ENCODE measurements at places on chromosomes 1 and 21.

GRCh38 chr1:152053375-152053774 lies 16.6 kb upstream of the S100A11 start:
- no peak for DNase-seq

DNA sequence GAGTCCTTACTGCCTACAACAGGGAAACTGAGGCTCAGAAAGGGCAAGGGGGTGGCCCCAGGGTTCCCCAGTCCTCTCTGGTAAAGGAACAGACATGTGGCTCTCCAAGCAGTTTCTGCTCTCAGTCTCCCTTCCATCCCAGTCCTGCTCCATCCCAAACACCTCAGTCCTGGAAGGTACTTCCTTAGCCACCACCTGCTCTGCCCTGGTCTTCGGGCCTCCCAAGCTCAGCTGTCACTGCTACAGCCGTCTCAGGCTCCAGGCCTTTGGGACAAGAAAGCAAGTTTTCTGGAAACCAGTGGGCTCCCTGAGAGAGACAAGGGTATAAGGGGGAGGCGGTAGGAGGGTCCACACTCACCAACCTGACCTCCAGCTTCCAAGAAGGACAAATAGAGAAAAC lies 23.1 kb upstream of the ADGRB2 start:
- no peak for DNase-seq

GRCh38 chr1:36393686-36394085 lies 4.0 kb downstream of the LSM10 start:
- DNase-seq = no peak

DNA sequence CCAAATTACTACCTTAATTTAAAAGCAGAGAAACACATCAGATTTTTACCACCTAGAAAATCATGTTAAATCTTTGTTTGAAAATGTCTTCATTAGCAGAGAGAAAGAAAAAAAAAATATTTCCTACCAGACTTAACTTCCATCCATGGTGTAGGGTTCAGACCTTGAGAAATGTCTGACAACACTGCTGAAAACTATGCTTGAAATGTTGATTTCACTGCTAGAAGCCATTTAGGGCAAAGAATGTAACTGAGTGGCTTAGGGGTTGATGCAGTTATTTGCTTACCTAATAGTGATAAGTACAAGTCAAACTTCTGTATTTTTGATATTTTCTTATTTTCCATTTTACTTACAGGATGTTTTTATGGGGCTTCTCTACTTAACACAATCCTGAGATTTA lies 495.6 kb upstream of the NEGR1 start:
- no peak for DNase-seq

GRCh38 chr1:61056573-61057439 lies 25.6 kb upstream of the NFIA start:
- no peak for DNase-seq

- no peak for DNase-seq
These were observed 34.5 kb downstream of the ARID4B start for GRCh38 chr1:235293322-235293942.

DNA sequence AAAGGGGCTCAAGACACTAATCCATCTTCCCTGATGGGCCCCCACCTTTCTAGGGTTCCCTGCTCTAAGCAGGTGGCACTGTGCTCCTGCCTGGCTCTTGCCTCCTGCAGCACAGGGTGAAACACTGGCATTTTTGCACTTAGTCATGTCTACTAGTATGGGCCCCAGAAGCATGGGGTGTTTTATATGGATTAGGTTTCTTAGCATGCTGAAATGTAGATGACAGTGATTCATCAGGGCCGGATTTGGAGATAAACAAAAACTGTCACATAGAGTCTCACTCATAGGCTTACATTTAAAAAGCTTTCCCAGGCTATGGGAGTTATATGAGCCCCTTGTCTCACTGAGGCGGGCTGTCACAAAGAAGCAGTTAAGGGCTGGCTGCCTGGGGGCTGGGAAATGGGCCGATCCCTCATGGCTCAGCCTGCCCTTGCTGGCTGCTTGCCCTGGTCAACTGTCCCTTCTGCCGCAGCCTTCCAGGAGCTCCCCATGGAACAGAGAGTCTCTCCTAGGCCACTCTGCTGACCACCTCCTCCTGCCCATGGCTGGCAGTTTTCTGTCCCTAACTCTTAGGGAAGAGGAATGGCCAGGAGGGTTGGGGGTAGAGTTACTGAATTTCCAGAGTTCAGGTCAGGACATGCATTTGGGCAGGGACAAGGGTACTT lies 6.5 kb downstream of the GALNT2 start:
- peak; percentile 46 for DNase-seq

GRCh38 chr1:81428998-81429397 lies 371.7 kb upstream of the ADGRL2 start:
- no peak for DNase-seq

DNA sequence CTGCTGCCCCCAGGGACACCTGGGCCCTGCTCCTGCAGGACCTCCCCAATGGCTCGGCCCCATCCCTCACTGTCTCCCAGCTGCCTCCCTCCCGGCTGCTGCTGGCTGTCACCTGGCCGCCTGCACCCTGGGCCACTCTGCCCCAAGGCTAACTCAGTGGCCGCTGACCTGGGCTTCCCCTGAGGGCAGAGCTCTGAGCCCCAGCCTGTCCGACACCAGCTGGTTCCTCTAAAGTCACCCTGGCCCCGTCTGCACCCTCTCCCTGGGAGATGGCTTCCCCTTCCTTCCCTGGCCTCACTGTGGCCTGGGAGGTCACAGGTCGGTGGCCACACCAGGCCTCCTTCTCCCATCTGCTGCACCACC lies 15.0 kb downstream of the ITGB2 start:
- no peak for DNase-seq

DNA sequence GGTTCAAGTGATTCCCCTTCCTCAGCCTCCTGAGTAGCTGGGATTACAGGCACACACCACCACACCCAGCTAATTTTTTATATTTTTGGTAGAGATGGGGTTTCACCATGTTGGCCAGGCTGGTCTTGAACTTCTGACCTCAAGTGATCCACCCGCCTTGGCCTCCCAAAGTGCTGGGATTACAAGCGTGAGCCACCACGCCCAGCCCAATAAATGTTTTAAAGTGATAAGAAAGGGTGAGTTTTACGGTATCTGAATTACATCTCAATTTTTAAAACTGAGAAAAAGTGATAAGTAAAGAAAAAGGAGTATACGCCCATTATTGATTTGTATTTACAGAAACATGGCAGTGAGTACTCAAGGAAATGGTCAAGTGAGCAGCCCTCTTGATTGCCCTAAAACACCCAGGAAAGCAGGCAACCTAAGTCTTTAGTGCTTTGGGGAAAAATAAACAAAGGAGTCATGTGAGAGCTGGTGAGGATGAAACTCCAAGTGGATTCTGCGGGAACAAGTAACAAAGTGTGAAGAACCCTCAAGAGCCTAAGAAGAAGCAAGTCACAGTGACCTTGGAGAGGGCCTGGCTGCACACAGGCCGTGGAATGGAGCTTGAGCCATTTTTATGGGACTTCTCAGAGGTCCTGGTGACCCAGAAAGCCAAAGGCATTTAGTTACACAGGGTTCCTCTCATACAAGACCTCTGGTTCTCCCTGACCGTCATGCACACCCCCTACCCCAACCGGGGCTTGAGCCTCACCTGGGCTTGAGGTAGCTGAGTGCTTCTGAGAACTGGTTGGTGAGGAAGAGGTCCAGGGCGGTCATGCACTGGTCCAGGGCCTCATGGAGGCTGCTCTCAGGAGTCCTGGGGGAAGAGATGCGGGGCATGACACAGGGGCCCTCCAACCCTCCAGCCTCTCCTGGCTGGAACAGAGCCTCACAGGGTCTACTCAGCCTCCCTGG lies 9.1 kb downstream of the TTC39A start:
- DNase-seq = no peak

GRCh38 chr1:64050601-64051000 lies 152.8 kb upstream of the UBE2U start:
- no peak for DNase-seq

- no peak for DNase-seq
These were observed 48.8 kb upstream of the CAMK1G start for GRCh38 chr1:209534496-209535250.

DNA sequence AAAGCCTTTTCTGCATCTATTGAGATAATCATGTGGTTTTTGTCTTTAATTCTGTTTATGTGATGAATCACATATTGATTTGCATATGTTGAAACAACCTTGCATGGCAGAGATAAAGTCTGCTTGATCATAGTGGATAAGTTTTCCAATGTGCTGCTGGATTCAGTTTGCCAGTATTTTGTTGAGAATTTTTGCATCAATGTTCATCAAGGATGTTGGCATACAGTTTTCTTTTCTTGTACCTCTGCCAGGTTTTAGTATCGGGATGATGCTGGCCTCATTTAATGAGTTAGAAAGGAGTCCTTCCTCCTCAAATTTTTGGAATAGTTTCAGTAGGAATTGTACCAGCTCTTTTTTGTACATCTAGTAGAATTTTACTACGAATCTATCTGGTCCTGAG lies 55.0 kb downstream of the COL24A1 start:
- no peak for DNase-seq

DNA sequence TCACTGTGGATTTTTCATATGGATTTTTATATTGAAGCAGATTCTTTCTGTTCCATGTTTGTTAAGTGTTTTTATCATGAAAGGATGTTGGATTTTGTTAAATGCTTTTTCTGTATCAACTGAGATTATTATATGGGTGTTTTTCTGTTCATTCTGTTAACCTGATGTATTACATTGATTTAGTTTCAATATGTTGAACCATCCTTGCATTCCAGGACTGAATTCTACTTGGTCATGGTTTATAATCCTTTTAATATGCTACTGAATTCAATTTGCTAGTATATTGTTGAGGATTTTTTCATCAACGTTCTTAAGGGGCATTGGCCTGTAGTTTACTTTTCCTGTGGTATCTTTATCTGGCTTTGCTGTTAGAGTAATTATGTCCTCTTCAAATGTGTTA lies 55.8 kb downstream of the CCDC30 start:
- DNase-seq = no peak

DNA sequence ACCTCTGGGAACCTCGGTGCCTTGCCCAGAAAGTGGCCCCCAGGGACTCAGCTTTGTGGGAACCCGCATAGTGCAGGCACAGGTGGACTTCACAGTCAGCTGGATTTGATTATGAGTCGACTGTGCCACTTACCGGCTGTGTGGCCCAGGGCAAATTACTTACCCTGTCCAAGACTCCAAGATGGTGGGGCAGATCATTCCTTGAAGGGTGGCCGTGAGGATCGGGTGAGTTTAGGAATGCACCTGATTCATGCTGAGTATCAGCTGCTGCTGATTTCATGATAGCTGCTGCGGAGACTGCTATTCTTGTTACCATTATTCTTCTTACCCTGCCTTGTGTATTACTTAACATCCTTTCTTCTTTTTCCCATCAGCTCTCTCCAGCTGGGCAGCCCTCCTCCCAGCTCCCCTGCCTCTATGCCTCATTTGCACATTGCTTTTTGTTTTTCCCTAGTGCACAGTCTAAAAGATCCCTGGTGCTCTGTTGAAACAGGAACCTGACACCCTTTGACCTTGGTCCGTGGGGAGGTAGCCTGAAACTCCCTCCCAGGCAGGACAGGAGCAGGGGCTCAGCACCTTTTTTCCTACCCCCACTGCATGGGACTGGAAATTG lies 40.5 kb upstream of the FHAD1 start:
- peak; percentile 39 for DNase-seq

DNA sequence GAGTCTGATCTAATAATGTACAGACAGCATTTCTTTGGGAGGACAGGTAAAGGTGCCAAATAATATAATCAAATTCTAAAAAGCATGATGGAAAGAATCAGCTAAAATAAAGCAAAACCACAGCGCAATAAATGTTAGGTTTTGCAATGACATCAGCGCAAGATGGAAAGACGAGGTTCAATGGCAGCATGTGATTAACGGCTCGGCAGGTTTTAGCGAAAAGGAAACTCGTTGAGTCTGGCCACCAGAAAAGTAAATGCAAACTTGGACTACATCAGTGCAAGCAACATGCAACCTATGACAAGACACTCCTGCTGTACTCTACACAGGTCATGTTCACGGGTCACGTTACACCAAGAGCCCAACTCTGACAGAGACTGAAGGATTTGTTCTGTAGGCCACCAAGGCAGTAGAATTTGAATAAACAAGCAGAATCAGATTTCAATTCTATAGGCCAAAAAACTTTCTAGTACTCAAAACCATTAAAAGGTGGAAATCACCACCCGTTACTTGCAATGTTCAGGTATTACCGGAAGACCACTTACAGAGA lies 4.5 kb downstream of the SIPA1L2 start:
- no peak for DNase-seq

DNA sequence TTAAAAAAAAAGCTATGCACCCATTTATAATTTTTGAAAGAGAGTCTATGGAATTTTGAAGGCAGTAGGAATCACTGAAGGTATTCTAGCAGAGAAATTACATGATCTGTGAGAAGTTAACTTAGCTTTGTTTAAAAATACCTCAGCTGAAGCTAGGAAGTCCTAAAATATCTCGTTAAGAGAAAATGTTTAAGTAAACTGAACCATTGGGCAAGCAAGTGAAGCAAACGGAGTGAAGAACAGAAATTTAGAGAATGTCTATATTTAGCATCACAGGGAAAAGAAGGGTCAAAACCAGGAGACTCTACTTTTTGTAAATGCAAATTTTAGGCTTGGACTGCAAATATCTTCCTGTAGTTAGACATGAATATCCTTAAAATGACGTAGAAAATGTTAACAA lies 230.8 kb downstream of the HMCN1 start:
- DNase-seq = no peak

DNA sequence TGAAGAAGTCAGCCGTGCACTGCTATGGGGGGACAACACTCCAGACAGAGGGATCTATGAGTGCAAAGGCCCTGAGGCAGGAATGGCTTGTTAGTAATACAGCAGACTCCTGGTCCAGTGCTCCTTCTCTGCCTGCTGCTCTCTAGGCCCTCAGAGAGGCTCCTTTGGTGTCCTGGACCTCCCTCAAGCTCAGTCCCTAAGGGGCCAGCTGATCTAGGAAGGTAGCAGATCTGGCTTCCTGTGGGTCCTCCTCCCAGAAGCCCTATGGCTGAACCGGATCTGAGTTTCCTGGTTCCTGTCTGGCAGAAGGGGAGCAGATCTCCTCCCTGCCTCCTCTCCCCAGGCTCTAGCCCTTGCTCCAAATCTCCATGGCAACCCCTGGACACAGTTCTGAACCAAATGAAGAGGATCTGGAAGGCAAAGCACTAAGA lies at the start of gene LDLRAD2:
Gene LDLRAD2, plus strand, starts transcription at position 391 of the 431 bp plus-strand sequence. CDS start 187 bp downstream, outside the sequence.
- no peak for DNase-seq

GRCh38 chr1:59669752-59670312 lies 144.9 kb upstream of the HOOK1 start:
- DNase-seq = no peak

- DNase-seq = no peak
These were observed 5.3 kb upstream of the MOB3C start for GRCh38 chr1:46621930-46622329.

Measured in RWPE1 (cell line).